ENCODE measurements at places on chromosomes 7 and 10.

DNA sequence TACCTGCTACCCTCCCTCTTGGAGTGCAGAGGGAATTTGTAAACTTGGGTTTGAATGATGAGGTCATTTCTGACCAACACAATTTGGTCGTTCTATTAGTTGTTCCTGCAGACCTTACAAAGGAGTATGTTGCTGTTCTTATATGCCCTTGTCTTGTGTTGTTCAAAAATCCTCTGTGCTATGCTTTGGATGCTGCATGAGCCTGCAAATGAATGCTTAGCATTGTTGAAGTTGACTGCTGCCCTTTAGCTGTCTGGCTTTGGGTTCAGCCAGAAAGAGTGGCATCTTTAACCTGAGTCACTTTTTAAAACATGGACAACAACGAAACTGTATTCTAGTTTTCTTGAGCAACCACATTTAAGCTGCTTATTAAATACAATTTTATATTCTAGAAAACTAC is 80.3 kb downstream of the SND1 start:
- no peak for DNase-seq

- DNase-seq = no peak
These were observed 92.3 kb upstream of the ELMO1 start for GRCh38 chr7:37540917-37541316.

DNA sequence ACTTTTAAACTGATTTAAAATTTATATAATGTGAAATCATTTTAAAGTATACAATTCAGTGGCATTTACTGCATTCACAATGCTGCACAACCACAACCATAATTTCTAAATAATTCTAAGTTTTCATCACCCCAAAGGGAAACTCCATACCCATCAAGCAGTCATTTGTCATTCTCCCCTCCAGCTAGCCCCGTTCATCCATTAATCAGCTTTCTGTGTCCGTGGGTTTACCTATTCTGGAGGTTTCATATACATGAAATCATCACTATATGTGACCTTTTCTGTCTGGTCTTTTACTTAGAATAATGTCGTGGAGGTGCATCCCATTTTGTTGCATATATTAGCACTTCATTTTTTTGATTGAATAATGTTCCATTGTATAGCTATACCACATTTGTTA is 214.1 kb downstream of the ADK start:
- no peak for DNase-seq

DNA sequence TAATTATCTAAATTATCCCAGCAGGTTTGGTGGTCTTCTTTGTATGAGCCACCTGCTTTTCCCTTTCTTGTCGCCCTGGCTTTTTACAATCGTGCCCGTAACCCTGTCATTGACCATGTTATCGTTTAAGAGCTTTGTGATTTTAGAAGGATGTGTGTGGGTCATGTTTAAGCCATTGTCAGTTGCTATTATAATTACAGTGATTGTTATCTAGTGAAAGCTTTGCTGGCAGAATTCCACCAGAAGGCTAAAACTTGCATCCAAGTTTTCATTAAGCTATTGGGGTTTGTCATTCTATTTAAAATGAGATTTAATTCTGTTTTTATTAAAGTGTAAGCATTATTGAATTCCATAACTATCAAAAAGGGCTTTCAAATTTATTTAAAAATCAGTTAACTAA is 354.2 kb upstream of the TMEM229A start:
- no peak for DNase-seq

DNA sequence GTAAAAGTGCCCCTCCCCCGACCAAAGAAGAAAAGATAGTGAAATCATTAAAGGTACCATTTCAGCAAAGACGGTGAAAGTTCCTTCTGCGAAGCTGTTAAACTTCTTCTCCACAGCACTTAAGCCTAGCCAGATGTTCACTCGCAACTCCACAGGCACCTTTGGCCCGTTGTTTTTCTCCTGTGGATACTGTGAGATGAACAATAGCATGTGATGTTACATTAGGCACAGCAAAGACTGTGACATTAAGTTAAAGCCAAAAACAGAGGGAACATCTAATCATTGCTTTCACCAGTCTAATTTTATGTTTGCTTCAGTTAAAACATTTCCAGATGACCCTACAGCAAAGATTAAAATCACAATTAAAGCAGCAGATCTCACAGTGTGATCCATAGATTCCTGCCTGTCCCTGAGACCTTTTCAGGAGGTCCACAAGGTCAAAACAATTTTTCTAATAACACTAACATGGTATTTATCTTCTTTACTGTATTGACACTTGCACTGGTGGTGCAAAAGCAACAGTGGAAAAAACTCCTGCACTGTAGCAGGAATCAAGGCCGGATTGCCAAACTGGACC is 112.5 kb downstream of the MYOF start:
- no peak for DNase-seq

- no peak for DNase-seq
These were observed 115.0 kb downstream of the ADCY1 start for GRCh38 chr7:45689011-45689796.

DNA sequence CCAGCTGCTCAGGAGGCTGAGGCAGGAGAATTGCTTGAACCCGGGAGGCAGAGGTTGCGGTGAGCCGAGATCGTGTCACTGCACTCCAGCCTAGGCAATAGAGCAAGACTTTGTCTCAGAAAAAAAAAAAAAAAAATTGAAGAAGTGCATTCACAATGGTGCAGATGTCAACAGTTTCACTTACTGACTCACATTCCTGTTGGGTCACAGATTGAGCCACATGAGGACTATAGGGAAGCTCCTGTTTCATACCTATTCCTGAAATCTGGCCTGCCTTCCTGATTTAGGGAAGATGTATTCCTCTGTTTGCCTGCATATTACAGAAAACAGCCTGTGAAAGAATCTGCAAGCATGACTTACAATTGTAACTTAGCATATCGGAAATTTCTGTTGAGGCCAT is 78.2 kb downstream of the AKR1C4 start:
- DNase-seq = no peak

GRCh38 chr7:128415217-128415785 is 5.5 kb upstream of the IMPDH1 start:
- DNase-seq = no peak

- no peak for DNase-seq
These were observed 365.4 kb downstream of the SUGCT start for GRCh38 chr7:40500219-40500618.

- no peak for DNase-seq
These were observed 543.8 kb upstream of the NRP1 start for GRCh38 chr10:33878238-33878786.

- no peak for DNase-seq
These were observed 84.6 kb upstream of the PDE1C start for GRCh38 chr7:32154797-32155196.

GRCh38 chr7:24781106-24781505 is 23.8 kb upstream of the GSDME start:
- no peak for DNase-seq

GRCh38 chr10:102069071-102069470 is 3.9 kb downstream of the HPS6 start:
- no peak for DNase-seq

DNA sequence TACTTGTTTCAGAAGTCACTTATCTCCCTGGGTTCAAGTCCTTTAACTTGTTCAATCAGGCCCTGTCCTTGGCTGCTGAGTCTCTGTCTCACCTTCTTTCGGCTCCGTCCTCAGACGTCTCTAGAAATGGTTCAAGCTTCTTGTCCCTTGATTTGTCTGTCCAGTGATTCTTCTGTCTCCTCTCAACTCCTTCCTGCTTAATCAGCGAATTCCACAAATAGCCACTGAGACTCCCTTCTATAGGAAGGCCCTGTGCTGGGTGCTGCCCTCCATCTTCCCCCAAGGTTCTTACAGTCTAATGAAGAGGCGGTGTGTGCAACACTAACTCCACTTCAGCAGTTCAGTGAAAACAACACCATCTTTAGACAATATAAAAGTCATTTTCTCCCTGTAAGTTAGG is 12.7 kb downstream of the FAM241B start:
- no peak for DNase-seq

DNA sequence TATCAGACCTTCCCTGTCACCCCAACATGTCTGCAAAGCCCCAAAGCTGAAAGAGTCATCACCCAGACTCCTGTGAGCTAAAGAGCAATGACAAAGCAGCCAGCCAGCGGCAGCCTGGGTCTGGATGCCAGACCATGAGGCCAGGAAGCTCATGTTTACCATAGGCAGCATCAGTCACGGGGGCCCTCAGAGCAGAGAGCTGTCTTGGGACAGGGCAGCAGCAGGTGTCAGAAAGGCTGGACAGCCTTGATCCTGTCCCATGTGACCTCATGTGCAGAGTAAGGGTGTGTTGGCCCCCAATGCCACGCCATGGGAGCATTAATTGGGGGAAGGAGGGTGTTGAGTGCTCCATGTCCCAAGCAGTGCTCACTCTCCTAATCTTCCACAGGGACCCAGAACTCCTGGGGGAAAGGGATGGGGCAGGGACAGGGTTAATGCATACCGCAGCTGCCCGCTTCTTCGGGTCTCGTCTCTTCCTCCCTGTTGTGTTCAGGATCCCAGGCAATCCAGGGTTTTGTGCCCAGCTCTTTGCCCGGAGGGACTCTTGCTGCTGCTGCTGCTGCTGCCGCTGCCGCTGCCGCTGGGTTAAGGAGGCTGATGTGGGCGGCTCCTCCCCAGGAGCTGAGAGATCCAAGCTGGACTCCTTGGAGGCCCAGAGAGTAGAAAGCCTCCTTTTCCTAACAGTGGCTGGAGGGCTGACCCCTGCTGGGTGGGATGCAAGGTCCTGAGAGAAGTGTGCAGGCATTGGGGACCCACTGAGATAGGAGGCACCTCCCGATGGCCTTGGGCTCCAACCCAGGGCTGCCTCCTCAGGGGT is 7.1 kb downstream of the CCDC201 start:
- no peak for DNase-seq

DNA sequence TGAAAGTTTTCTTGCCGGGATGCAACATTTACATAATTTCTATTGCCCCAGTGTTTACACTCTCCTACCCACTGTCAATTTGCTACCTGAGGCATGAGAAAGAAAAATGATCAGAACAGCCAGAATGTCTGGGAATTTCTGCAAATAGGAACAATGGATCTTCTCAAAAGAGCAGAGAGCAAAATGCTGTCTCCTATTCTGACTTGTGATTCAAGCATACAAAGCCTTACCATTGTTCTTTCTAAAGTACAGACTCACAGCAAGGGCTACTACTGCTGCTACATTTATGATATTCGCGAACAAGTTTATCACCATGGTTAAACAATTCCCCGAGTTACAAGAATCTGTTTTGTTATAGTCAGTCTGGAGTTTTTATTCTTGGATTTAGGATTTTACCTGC is 329.9 kb upstream of the CELF2 start:
- no peak for DNase-seq

- DNase-seq = no peak
These were observed 720.2 kb upstream of the FZD8 start for GRCh38 chr10:36362257-36362656.

DNA sequence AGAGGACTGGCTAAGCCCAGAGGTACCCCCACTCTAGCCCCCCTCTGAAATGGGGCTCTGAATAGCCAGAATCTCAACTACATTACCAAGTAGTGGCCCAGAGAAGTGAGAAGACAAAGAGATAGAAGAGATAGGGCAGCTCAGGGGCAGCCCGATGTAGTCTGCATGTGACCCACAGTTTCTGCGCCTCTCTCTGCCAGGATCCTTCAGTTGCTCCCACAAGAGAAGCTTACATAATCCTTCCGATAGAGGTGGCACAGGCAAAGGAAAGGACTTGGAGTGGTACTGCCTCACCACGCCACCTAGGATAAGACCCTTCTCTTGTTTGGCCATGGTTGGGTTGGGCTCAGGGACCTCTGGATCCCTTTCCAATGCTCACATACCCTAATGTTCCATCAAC is 5.4 kb upstream of the PDE1C start:
- no peak for DNase-seq

- peak; percentile 0 for DNase-seq
These were observed 45.8 kb upstream of the SKAP2 start for GRCh38 chr7:26910221-26910620.

DNA sequence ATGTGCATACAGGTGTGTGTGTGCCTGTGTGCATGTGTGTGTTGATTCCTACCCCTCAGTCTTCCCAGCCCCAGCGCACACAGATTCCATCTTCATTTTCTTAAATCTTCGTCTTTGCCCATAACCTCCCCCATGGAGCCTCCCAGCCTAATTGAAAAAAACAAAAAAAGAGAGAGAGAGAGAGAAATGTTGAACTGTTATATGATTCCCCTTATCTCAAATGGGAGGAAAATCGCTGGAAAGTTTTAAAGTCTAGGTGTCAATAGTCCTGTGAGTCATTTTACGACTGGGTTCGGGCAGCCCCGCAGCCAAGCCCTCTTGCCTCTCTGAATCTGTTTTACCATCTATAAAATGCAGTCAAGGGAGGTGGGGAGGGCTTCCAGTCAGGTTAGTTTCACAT is 60.9 kb downstream of the SPOCK2 start:
- no peak for DNase-seq

- DNase-seq = peak; percentile 71
These were observed 43.3 kb upstream of the NFKB2 start for GRCh38 chr10:102352066-102352715.

DNA sequence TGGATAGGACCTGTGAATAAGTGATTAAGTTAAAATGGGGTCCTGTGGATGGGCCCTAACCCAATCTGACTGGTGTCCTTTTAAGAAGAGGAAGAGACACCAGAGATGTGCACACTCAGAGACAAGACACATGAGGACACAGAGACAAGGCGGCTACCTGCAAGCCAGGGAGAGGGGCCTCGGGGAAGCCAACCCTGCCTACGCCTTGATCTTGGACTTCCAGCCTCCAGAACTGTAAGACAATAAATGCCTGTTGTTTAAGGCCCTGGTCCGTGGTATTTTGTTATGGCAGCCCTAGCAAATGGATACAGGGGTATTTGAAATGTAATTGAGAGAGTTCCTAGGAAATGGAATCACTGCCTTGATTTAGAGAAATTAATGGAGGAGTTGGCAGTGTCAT is 225.3 kb downstream of the SKAP2 start:
- no peak for DNase-seq

- no peak for DNase-seq
These were observed 53.0 kb downstream of the PHYHIPL start for GRCh38 chr10:59229441-59229840.

DNA sequence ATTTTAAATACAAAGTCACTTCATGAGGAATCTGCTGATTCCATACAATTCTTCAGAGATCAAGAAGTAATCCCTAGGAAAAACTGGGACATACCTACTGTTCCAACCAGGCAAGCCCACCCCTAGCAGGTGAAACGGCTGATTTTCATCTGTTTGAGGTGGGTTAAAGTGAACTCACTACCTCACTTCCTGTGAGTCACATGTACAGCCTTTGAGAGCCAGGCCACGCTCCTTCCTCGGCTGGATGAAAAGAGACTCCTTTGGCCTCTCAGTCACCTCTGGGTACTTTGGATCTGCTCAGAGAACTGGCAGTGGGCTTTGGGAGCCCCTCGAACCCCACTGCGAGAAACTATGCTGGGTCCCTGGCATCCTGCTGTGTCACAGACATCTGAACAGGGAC is 68.2 kb downstream of the CHST15 start:
- DNase-seq = no peak

- no peak for DNase-seq
These were observed 842 bp upstream of the JAKMIP3 start for GRCh38 chr10:132064771-132065437.

- no peak for DNase-seq
These were observed 38.4 kb downstream of the TWIST1 start for GRCh38 chr7:19079066-19079465.

Measured in CD4-positive, alpha-beta memory T cell (primary cell).